ENCODE measurements at places on chromosomes 12 and 14.

GRCh38 chr14:96385385-96385784, 6.5 kb upstream of the AK7 start:
- no peak for DNase-seq

DNA sequence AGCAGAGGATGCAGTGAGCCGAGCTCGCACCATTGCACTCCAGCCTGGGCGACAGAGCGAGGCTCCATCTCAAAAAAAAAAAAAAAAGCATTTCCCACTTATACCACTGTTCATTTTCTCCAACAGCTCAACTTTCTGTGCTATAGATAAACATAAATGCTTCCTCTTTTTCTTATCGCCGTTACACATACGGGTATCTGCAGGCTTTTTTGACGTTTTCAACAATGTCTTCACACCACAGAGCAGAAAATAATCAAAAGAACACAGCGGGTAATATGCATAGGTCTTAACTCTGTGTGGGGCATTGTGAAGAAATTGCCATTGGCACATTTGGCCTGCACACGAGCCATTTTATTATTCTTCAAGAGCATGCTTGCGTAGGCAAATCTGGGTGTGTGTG, 86.4 kb downstream of the CAPZA3 start:
- DNase-seq = peak; percentile 49

GRCh38 chr12:39788239-39788638, 168.6 kb upstream of the ABCD2 start:
- no peak for DNase-seq

GRCh38 chr12:122942637-122943036, 23.6 kb downstream of the ABCB9 start:
- no peak for DNase-seq

DNA sequence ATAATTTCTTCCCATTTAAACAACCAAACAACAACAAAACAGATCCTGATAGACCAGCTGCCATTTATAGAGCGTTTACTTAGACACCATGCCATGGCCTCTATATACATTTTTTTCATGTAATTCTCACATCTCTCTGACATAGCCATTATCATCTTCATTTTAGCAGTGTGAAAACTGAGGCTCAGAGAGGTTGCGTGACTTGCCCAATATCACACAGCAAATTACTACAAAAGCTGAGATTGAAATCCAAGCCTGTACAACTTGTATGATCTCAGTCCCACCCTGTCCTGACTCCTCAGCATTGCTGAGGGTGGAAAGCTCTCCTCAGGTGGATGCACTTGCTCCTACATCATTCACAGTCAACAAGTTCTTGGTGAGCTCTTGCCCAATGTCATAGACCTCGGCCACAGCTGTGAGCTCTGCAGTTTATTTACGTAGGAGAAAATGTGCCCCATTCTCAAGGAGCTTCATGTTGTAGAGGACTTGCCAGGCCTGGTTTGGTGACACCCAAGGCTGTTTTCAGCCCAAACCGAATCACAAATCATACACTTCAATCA, 55.5 kb downstream of the CRACR2A start:
- DNase-seq = no peak

GRCh38 chr12:42086031-42086430, 58.6 kb downstream of the GXYLT1 start:
- no peak for DNase-seq
